ENCODE measurements at places on chromosomes 7 and 10.

GRCh38 chr10:132290631-132291030 lies 17.1 kb downstream of the STK32C start:
- DNase-seq = no peak

- DNase-seq = no peak
Measured at GRCh38 chr7:29274146-29275017, 79.8 kb downstream of the CHN2 start.

DNA sequence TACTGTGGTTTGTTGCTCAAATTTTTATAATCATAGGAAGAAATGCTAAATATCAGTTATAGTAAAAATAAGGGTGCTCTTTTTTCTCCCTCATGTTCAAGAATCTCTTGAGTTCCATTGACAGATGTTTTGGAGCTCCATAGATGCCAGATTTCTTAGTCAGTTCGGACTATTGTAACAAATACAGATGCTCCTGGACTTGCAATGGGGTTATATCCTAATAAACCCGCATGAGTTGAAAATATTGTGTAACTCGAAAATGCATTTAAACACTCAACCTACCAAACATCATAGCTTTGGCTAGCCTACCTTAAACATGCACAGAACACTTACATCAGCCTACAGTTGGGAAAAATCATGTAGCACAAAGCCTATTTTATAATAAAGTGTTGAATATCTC lies 100.7 kb upstream of the CSTF2T start:
- no peak for DNase-seq

- DNase-seq = no peak
Measured at GRCh38 chr7:157689269-157690057, 352.7 kb downstream of the DNAJB6 start.

DNA sequence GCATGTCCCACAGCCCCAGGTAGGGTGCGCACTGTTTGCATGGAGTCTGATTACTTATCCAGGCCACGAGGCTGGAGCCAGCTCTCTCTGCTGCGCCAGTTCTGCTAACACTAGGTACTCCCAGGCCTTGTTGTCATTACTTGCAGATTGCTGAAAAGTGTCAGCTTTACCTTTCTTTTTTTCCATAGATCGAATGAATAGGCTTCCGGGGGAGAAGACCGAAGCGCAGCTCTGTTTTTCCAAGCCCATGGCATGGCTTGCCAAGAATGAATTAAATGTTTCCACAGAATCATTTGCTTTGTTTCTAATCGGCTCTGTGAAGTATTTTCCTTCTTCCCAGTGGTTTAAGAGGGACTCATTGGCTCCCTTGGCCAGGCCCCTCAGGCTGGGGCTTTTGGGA lies 285.8 kb downstream of the BMPER start:
- DNase-seq = no peak

DNA sequence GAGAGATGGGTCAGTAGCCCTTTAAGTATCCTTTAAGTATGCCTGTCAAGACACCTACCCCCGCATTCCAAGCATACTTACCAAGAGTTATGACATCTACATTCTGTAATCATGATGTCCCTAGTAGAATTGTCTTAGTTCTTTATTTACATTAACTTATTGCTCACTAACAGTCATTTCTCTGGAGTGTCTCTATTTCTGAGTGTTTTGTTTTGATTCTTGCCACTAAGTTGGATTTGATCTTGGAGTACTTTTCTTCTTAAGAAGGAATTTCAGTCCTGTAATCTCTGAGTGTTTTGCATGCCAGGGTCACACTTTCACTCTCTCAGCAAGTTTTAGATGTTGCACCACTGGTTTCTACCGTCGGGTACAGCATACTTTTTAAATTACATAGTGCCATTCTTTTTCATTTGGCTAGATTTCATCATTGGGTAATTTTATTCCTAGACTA lies 1053.9 kb downstream of the KCNMA1 start:
- no peak for DNase-seq

DNA sequence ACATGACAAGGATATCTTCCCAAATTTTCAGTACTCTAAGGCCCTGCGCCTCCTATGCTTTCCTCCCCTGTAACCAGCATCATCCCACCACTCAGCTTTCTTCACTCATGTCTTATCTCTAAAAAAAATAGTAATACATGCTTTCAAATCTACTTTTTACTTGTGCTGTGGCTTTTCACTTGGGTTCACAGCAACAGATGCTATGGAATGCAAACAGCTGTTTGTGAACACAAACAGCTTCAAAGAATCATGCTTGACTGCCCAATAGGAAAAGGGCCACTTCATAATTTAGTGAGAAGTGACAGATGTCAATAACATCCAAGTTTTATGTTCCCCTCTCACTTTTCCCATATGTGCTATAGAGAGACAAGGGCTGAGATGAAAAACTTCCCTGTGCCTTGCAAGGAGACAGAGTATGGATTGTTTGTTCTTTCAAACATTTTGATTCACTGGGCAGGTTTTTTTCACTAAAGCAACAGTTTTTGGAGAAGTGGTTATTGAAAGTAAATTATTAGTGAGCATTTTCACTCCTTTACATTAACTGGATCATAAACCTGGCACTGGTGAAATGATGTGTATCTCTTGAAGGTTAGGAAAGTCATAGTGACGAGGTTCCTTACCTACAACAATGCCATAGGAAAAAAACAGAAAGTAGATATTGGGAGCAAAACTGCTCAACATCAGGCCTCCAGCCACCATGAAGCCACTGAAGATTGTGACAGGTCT lies 37.3 kb downstream of the SLC16A9 start:
- no peak for DNase-seq

DNA sequence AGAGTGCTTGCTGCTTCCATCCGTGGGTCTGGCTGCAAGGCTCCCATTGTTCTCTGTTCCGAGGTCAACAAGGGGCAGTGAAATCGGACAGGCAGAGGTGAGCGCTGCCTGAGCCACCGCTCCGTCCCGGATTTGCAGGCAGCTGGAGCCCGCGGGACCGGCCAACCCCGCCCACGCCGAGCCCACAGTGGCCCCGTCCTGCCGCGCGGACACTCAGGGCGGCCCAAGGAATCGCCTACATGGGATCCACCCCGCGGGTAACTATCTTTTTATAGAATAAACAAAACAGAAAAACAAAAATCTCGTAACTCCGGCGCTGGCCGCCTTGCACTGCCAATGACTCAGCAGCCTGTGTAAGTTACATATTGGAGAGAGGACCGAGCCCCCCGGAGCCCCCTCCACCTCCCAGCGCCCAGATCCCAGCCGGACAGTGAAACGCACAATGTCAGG lies 1.9 kb downstream of the BNIP3 start:
- no peak for DNase-seq

DNA sequence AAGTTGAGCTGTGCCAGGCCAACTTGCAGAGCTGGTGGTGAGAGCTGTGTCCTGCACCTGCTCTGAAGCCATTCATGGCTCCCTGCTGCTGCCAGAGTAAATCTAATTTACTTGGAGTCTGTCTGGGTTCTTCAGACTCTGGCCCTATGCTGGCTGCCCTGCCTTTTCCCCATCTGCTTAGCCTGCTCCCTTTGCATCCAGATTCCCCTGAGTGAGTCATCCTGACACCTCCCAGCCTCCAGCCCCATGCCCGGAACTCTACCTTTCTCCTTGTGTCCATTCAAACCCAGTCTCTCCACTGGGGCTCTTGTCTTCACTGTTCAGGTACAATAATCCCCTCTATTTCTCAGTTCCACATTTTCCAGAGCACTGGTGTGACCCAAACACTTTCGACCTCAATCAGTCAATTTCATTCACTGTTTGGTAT lies 434.4 kb upstream of the ZMIZ1 start:
- peak; percentile 30 for DNase-seq

DNA sequence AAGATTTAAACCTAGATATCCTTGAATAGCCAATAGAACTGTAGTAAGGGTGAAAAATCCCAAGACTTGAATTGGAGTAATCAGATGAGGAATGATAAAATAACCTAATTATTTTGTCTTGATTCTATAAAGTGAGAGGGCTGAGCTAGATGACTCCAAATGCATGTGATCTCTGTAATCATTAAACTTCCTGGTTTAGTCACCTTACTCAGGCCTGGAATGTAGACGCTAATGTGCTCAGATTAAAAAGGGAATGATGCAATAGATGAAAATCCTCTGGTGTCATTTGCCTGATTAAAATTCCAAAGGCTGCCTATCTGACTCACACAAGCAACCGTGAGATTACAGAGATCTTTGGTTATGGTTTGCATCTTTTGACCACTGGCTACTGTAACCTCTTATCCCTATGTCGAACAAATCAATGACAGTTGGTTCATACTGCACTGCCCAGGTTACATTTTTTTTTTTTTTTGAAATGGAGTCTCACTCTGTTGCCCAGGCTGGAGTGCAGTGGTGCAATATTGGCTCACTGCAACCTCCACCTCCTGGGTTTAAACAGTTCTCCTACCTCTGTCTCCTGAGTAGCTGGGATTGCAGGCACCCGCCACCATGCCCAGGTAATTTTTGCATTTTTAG lies 2.9 kb upstream of the HKDC1 start:
- no peak for DNase-seq

- no peak for DNase-seq
Measured at GRCh38 chr10:84213076-84213475, 12.3 kb downstream of the LRIT2 start.

- peak; percentile 2 for DNase-seq
Measured at GRCh38 chr7:30422922-30423321, 55.7 kb downstream of the NOD1 start.

GRCh38 chr7:35556515-35557471 lies 138.1 kb downstream of the HERPUD2 start:
- no peak for DNase-seq

DNA sequence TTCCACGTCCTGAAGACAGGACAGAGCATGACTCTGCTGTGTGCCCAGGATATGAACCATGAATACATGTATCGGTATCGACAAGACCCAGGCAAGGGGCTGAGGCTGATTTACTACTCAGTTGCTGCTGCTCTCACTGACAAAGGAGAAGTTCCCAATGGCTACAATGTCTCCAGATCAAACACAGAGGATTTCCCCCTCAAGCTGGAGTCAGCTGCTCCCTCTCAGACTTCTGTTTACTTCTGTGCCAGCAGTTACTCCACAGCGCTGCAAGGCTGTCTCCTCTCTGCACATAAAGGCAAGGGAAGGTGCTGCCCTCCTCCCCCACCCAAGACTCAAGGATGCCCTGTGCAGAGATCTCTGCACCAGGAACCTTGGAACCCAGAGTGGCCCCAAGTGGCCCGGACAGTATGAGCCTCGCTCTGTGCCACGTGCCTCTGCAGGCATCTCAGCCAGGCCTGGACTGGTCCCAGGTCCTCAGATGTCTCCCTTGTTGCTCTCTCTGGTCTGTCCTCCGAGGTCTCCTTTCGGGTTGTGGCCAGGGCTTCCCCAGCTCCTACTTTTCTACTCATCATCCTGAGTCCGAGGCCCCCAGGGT lies 230.3 kb upstream of the PRSS58 start:
- no peak for DNase-seq

GRCh38 chr10:48572414-48572813 lies 32.5 kb downstream of the ARHGAP22 start:
- no peak for DNase-seq

DNA sequence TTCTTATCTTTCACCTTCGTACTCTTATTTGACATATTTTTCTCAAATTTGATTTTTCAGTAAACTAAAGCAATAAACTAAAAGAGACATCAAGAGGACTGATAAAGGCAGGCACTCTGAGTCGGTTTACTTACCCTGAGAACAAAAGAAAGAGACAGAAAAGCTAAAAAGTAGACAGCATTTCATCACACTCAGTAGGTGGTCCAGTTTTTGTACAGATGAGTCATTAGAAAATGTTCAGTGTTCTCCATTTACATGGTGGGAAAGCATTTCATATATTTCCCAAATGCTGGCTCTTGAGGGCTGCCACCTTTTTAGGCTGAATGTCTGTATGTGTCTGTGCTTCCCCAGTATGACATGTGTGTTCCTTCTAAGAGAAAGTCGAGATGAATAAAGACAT lies 52.7 kb downstream of the NHLRC2 start:
- no peak for DNase-seq

DNA sequence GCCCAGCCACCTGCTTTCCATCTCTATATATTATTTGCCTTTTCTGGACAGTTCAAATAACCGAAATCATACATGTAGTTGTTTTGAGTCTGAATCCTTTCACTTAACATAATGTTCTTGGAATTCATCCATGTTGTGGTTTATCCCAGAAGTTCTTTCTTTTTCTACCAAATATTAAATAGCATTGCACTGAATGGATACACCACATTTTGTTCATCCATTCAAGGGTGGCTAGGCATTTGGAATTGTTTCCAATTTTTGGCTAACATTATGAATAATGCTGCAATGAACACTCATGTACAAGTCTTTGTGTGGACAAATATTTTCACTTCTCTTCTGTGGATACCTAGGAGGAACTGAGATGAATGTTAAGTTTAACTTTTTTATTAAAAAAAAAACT lies 18.0 kb downstream of the DNAJC1 start:
- no peak for DNase-seq

DNA sequence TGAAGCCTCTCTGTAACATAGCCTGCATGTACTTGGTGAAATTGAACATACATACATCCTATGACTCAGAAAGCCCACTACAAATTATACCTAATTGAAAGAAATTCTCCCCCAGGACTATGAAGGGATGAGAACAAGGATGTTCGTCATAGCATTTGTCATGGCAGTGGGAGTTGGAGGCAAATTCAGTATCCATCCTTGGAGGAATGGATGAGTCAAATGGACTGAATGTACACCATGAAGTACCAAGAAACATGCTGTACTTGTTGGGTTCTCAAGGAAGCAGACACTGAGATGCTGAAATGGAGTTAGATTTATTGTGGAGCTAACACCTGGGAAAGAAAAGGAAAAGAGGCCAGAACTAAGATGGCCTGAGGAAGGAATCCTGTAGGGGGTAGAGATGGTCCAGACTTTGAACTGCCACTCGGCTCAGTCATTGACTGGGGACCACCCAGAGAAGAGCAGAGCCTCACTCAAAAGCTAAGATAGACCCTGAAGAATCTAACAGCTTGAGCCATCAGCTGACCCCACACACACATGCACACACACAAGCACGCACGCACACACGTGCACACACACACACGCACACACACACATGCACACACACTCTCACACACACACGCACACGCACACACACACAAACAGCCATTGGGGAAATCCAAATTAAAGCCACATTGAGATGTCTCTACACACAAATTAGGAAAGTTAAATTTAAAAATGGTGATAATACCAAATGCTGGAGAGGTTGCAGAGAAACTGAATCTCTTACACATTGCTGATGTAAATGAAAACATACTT lies 22.3 kb downstream of the AOC1 start:
- no peak for DNase-seq

Measured in GM10248 (cell line).